ENCODE measurements at places on chromosomes 4 and X.

DNA sequence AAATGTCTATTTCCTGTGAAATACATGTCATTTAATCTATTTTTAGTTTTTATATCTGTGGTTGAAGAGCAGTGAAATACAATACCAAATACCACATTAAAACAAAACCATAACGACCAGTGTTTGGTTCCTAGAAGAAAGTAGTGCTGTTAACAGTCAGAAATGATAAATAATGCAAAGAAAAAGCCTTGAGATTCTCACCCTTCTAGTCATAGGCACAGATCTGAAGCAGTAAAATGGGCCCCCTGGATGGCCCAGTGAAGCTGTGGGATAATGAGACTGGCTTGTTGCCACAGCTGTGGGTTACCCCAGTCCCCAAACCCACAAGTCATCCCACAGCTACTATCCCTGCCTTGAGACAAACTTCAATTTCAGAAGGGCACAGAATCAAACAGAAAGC lies 137.3 kb upstream of the RPL34 start:
- no peak for DNase-seq

GRCh38 chr4:87527431-87528220 lies 1.6 kb downstream of the SPARCL1 start:
- DNase-seq, result no peak

GRCh38 chrX:43581888-43582539 lies 74.1 kb upstream of the MAOA start:
- DNase-seq, result no peak

DNA sequence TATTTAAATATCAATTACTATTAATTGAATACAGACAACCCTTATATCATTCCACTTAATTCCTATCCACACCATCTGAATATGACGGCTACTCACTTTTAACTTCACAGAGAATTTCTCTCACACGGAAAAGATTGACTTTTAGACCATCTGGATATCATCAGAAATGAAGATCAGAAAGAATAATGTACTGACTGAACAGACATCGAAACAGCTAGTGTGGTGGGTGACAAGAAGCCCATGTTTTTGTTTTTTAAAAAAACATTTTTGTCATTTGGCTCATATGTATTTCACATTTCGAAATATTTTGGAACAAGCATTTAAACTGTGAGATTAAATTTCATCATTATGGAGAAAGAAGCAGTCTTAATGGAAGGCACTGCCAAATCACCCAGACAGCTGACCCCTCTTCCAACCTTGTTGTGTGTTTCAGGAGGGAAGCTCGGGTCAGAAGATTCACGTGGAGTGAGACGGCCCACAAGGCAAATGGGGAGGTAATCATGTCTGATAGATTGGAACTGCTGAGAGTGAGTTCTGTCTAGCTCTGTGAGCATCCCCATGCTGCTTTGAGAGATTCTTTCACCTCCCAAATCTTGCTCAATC lies 204.2 kb upstream of the RASGEF1B start:
- no peak for DNase-seq

- DNase-seq, result no peak
Observed at GRCh38 chr4:76381986-76382385, 39.0 kb downstream of the CCDC158 start.

DNA sequence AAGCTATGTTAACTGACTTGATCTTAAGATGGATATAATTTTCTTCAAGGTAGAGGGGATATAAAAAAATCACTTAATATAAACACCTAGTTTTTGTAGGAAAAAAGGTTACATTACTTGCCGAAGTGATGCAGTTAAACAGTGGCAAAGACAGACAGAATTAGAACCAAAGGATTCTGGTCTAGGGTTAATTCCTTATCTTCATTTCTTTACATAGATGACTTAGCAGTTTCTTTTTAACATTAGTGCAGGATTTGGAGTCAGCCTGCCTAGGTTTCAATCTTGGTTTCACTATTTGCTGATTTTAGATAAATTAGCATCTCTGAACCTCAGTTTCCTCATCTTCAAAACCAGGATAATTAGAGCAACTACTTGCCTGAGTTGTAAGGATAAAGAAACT lies 14.3 kb downstream of the ZAR1 start:
- DNase-seq, result no peak

DNA sequence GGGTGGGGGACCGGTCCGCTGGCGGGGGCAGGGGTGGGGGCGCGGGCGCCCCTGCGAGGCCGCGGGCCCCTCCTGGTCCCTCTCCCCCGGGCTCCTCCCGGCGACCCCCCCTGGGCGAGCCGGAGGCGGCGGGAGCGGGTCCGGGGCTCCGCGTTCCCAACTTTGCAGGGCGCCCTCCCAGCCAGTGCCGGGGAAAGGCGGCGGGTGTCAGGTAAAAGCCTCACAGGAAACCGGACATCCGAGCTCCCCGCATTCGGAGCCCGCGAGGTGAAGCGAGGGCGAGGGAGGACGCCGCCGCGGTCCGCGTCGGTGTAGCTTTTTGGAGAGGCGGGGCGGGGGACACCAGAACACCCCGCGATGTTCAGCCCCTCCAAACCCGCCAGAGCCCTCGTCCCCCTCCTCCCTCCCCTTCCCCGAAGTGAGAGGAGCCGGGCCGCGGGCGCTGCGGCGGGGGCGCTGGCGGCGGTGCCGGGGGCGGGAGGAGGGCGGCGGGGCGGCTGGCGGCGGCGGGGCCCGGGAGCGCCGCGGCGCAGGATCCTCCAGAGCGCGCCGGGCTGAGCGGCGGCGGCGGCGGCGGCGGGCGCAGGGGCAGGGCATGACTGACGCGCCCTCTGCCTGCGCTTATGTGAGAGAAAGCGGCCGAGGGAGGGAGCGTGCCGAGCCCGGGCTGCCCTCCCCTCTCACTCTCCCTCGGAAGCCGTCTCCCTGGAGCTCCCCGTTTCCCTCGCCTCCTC lies at the start of gene VEGFC:
Gene VEGFC (minus strand): TSS at position 597 of the 734 bp plus-strand sequence. CDS start 611 bp downstream, outside the sequence.
- no peak for DNase-seq
